ENCODE measurements at places on chromosomes 12 and 14.

- DNase-seq: no peak
These were observed 127.3 kb downstream of the RFLNA start for GRCh38 chr12:124422142-124422569.

DNA sequence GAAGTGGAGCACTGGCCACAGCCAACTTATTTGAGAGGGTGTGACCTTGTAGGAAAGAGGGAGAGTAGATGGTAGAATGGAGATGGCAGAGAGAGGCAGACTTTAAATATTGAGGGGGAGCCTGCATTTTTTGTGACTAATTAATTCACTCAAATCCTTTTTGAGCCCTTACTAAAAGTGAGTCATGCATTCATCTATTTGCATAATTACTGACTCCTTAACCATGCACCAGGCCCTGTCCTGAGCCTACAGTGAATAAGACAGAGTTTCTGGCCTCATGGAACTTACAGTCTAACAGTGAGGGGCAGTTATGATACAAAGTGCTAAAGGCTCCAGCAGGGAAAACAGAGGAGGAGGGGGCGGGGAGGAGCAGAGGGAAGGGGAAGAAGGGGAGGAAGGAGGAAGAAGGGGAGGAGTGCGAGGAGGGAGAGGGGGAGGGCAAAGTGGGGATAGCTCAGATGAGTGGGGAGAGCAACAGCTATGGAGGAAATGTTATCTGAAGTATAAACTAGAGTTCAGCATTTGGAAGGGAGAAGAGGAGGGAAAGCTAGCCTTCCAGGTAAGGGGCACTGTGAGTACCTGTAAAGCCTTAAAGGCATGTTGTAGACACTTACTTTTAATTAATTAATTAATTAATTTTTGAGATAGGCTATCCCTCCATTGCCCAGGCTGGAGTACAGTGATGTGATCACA, 7.5 kb upstream of the CTDSP2 start:
- no peak for DNase-seq

GRCh38 chr12:113067987-113068935, 11.7 kb downstream of the DTX1 start:
- DNase-seq: no peak

DNA sequence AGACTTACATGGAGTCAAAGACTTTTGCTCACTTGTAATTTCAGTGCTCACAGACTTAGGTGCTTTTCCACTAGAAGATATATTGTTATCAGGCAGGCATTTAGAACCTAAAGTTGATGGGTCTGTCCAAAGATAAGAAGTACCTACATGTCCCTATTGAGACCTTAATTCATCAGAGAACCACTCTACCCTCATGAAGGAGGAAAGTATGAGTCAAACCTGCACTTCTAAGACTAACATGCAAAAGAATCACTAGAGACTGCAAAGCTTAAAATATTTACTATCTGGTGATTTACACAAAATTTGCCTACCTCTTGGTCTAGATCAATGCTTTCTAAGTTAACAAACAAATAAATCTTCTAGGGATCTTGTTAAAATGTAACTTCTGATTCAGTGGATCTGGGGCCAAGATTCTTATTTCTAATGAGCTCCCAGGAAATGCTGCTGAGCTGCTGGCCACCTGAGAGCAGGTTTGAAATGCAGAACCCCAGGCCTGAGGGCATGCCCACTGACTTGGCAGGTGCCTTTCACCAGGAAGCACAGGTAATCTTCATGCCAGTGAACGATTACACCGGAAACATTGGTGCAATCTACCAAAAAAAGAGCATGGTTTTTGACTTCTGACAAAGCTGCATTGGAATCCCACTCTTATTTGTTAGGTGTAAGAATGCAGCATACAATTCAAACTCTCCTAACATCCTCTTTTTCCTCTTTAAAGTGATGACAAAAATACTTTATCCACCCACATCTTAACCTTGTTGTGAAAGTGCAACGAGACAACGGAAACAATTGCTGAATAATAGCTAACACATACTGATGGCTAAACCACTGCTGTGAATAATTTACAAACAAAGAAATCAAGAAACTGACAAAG, 214.2 kb downstream of the ADAMTS20 start:
- DNase-seq: no peak

- no peak for DNase-seq
These were observed 13.6 kb upstream of the NUAK1 start for GRCh38 chr12:106152334-106152733.

DNA sequence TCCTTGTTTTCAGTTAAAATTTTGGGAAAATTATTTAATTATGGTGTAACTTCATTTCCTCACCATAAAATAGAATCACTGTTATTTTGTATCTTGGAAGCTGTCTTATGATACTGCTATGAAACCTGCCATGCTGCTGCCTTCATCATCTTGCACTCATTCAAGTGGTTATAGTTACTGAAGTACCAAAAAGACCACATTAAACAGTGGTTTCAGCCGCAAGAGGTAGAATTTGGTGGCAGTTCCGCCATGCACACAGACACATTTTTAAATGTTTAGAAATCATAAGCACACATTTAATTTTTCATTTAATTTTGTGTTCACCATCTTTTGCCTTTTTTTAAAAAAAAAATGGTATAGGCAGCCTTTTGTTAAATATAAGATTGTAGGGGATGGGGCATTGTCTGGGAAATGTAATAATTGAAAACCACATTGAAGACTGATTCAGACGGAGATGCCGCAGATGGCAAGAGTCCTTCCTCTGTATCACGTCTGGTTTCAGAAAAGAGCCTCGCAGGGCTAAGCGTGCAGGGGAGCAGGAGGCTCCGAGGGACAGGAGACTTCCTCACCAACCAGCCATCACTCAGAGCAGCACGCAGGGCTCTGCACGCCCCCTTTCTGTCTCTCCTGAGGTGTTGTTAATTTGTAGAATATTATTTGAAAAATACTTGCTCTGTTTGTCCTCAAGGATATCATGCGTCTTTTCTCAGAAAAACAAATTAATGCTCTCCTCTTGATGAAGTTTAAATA, 115.2 kb upstream of the PELI2 start:
- DNase-seq: no peak

- DNase-seq: no peak
These were observed 7.1 kb upstream of the LGMN start for GRCh38 chr14:92755495-92755894.

- no peak for DNase-seq
These were observed 80.2 kb downstream of the TMCC3 start for GRCh38 chr12:94570161-94570560.

DNA sequence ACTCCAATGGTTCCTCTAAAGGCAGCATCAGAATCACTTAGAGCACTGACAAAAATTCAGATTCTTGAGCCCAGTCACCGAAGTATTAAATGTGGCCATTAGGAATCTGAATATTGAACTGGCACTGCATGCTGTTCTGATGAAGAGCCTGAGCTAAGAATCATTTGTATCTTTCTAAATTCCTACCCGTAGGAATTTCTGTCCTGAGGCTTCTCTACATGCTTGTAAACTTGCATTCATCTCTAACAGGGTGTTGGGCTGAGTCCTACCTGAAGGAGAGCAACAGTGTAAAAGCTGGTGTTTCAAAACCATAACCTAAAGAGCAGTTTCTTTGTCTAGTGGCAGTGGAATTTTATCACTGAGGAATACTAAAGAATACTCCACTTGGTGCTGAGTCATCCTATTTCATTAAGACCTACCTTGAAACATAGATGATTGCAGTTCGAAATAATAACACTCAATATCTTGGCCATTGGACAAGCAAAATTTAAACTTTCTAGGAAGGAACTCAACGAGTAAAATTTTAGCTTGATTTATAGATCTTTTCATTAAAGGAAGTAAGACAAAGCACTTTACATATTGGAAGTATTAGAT, 35.5 kb upstream of the C12orf75 start:
- no peak for DNase-seq

DNA sequence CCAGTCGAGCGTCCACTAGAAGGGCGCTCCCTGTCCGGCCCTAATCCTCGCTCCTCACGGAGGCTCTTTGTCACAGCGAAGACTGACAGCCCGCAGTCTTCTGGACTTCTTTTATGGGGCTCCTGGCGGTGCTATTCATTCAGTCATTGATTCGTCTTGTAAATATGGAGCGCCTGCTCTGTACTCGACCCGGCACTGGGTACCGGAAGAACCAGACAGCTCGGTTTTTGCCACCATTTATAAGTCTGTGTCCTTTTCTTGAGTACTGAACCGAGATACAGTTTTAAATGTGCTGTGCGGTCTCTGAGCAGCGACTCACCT, 570 bp downstream of the DMAC2L start:
- DNase-seq: peak; percentile 68

GRCh38 chr12:2811801-2812200, 667 bp upstream of the ITFG2 start:
- DNase-seq: no peak

GRCh38 chr12:26514364-26514763, 318.6 kb downstream of the ITPR2 start:
- DNase-seq: no peak

GRCh38 chr14:104806625-104807465, 5.9 kb downstream of the ZBTB42 start:
- DNase-seq: no peak

GRCh38 chr12:115223322-115223721, 539.3 kb upstream of the TBX3 start:
- no peak for DNase-seq

GRCh38 chr14:74610866-74611649, 979 bp downstream of the LTBP2 start:
- DNase-seq: no peak

GRCh38 chr12:3470296-3470695, 20.7 kb upstream of the PRMT8 start:
- DNase-seq: no peak

GRCh38 chr14:39217214-39217879, 16.4 kb upstream of the MIA2 start:
- DNase-seq: no peak

GRCh38 chr12:12779529-12779928, 5.9 kb upstream of the APOLD1 start:
- DNase-seq: peak; percentile 70

GRCh38 chr12:95368931-95369330, 105.0 kb upstream of the METAP2 start:
- DNase-seq: no peak

DNA sequence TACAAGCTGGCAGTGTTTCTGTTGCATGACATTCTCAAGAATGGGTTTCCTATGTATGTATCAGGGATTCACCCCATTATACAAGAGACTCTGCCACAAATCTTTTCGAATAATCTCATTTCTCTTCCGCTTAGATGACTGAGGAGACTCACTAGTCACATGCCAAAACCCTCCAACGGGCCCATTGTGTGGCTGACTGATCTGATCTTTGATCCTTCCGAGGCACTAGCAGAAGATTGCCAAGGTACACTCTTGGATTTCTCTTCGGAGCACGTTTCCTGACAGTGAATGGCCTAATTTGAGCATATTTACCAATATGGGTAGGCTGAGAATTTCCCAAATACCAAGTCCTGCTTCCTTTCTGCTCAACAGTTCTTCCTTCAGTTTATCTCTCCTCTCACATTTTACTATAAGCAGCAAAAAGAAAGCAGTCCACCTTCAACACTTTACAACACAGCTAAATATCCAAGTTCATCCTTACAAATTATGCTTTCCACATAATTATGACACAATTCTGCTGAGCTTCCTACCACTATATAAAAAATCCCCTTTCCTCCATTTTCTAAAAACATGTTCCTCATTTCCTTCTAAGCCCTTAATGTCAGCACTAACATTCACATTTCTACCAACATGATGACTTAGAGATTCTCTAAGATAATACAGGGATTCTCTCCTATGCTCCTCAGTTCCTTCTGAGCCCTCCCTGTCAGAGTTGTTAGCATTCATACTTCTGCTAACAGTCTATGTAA, 11.0 kb downstream of the PRPH start:
- no peak for DNase-seq

DNA sequence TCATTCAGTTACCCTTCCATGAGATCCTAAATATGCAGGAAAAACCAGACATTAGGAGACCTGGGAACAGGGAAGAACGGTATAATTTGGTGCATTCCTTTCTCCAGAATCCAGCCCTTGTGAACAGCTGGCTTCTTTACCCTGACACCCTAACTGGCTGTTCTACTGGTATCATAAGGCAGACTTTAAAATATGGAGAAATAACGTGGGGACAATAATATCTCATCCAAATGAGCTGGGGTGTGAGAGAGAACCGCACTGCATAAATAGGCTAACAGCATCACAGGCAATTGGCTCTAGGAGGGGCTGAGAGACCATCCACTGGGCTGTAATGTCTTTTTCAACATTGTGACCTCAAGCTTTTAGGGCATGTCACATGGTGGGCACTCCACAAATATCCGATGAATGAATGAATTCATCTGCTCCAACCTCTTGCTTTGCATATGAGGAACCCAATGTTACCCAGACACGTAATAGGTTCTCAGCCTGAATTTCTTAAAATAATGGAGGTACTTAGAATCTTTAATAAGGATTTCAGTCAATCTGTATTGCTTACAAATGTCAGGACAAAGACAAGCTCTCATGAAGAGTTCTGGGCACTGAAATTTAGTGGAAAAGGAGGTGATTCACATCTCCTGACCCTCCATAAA, 157.9 kb downstream of the SAMD4A start:
- no peak for DNase-seq

GRCh38 chr14:101474563-101475455, 86.5 kb upstream of the DIO3 start:
- DNase-seq: no peak

Measured in NCI-H446 treated with DMSO at 0.1 percent for 48 hours (cell line).